AG09309 (cell line): ENCODE measurements at places on chromosomes 3 and 15.

- DNase-seq: no peak
Observed at GRCh38 chr3:30638685-30639412, 32.4 kb downstream of the TGFBR2 start.

GRCh38 chr3:127556565-127556964 is 34.0 kb downstream of the TPRA1 start:
- no peak for DNase-seq

DNA sequence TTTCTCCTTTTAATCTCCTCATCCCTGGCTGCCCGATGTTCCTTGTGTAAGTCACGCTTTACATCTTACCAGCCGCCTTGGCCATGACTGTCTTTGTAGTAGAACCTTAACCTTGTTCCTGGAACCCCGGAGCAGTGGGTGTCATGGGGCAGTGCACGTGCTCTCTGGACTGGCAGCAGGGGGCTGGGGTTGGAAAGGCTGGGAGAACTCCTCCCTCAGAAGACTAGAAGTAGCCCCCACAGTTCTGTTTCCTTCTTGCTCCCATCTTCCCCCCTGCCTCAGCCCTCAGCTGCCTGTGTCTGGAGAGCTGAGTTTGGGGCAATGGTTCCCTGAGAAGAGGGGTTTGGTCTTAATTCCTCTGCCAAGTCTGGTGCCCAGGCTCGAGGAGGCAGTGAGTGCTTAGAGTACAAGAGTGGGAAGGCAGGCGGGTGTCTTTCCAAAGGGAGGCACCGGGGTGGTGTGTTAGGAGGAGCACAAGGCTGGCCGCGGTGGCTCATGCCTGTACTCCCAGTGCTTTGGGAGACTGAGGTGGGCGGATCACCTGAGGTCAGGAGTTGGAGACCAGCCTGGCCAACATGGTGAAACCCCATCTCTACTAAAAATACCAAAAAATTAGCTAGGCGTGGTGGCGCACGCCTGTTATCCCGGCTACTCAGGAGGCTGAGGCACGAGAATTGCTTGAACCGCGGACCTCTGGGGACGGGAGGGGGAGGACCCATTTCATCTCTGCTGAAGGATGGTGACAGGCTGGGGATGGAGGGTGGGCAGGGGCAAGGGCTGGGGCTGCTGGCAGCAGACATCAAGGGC is 100.4 kb downstream of the VGLL4 start:
- DNase-seq: no peak

GRCh38 chr15:75966073-75966472 is 46.2 kb downstream of the NRG4 start:
- no peak for DNase-seq

DNA sequence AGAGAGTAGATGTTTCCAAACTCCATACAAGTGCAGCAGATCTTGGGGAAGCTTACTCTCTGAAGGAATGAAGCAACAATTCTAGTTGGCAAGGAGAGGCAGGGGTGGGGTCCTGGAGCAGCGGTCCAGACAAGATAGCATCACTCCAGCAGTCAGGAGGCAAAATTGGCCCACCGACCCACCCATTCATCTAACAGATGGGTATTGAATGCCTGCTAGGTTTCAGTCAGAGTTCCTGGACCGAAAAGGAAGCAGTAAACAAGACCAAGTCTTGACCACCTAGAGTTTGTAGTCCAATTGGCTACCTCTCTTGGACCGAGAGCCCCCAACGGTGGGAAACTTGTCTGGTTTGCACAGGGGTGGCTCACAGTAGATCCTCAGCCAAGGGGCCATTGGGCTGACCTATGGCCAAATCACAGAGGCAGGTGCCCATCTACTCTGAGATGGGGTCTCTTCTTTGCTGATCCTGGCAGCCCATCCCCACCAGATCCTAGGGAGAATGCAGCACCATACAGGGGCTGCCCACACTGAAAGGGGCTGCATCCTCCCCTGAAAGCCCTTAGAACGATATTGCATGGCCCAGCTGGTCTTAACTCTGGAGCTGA is 74.3 kb downstream of the CORO2B start:
- no peak for DNase-seq

- no peak for DNase-seq
Observed at GRCh38 chr3:117141812-117142211, 432.2 kb downstream of the TUSC7 start.

- no peak for DNase-seq
Observed at GRCh38 chr3:139303216-139303615, 40.6 kb upstream of the MRPS22 start.

DNA sequence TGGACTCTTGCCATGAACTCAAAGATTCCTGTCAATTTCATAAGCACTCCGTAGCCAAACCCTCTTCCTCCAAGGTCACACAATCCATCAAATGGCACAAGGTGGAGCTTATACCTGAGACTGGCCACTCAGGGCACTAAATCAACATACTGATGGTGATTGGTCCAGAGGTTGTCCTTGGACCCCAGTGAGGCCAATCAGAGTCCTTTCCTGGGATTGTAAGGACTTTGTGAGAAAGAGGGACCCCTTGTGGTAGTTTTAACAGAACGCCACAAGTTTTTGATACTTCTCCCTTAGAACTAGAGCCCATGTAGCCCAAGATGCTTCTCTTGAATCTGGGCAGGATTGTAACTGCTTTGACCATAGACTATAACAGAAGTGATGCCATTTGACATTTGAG is 44.4 kb upstream of the LARS2 start:
- DNase-seq: no peak

- DNase-seq: no peak
Observed at GRCh38 chr3:109346770-109347295, 9.5 kb upstream of the DPPA4 start.

GRCh38 chr15:80911821-80912220 is 77.8 kb downstream of the MESD start:
- no peak for DNase-seq

GRCh38 chr15:101288905-101289513 is 6.0 kb downstream of the SNRPA1 start:
- no peak for DNase-seq

GRCh38 chr3:128352326-128352725 is 114.4 kb downstream of the DNAJB8 start:
- no peak for DNase-seq

DNA sequence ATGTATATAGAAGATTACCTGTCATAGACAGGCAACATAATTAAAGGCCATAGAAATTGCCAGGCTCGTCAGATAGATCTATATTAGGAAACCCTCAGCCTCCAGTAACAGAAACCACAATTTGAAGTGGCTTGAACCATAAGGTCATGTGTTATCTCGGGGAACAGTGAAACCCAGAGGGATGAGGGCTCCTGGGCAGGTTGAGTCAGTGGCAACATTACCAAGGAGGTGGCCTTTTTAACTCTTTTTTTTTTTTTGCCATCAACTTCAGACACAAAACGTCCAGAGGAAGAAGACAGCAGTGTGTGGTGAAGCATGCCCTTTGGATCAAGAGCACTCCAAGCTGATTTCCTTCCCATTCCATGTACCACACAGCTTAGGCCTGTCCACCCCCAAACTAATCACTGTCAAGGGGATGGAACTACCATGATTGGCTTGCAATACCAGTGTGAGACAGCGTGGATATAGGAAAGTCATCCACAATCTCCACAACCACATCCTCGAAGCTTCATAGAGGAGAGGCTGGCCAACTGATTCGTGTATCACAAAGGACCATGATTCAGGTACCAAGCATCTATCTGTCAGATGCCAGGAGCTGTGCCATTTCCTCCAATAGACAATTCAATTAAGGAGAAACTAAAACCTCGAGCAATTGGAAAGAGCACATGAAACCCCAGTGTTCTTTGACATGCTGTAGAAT is 999 bp upstream of the KIF7 start:
- DNase-seq: no peak

GRCh38 chr3:33115024-33115768 is 1.4 kb downstream of the CRTAP start:
- DNase-seq: peak; percentile 77
